ENCODE measurements at places on chromosomes 5 and 9.

GRCh38 chr5:10505517-10506095 lies 58.3 kb upstream of the ANKRD33B start:
- no peak for DNase-seq

- DNase-seq: peak; percentile 47
Observed at GRCh38 chr5:154937186-154937717, 759 bp downstream of the GEMIN5 start.

GRCh38 chr5:123950701-123951581 lies 439.0 kb downstream of the CSNK1G3 start:
- peak; percentile 38 for DNase-seq

GRCh38 chr5:61151893-61152292 lies 10.4 kb downstream of the SMIM15 start:
- DNase-seq: no peak

DNA sequence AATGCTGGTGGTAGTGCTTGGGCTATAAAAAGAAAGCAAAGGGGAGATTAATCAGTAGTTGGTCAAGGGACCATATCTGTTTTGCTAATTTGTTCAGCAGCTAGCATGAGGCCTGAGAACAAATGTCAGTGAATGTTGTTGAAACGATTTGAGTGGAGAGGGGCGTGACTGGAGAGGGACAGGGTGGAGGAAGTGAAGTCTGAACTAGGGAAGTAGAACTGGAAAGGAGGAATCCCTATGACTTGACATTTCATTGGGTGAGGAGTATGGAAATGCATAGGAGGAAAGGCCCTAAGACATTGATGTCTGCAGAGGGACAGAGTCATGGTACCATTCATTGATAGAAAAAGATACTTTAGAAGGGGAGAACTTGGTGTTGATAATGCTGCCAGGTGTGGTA lies 19.7 kb downstream of the TLE4 start:
- DNase-seq: no peak

DNA sequence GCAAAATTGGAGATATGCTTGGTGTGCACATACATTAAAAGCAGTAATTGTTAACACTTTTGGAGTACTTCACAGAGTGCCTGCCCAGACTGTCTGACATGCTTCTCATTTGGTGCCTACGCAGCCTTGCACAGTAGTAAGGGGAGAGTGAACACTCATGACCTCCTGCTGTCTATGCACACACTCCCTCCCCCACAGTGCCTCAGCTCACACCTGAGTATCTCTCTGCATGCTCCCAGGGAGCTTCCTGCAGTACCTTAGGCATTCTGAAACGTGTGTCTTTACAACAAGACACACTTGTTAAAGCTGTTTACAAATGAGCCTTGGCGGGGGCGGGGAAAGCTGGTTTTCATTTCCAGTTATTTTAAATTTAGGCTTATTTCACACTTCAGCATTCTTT lies 18.0 kb downstream of the MAP3K1 start:
- DNase-seq: no peak

GRCh38 chr5:7565559-7565958 lies 169.6 kb downstream of the ADCY2 start:
- DNase-seq: no peak

DNA sequence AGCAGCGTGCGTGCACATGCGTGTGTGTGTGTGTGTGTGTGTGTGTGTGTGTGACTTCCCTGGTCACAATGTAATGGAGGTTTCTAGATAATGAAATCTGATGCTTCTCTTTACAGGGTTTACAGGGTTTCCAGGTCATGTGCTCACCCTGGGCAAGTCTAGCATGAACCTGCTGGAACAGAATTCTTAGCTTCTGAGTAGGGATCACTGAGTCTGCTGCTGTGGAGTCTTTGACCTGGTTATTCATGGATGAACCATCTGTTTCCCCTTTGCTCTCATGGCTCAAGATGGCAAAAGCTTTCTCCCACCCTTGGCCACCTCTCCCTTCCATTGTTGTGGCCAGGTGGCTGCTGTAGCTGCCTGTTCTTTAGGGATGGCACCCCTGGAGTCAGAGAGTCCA lies 111.6 kb upstream of the SHB start:
- DNase-seq: no peak

DNA sequence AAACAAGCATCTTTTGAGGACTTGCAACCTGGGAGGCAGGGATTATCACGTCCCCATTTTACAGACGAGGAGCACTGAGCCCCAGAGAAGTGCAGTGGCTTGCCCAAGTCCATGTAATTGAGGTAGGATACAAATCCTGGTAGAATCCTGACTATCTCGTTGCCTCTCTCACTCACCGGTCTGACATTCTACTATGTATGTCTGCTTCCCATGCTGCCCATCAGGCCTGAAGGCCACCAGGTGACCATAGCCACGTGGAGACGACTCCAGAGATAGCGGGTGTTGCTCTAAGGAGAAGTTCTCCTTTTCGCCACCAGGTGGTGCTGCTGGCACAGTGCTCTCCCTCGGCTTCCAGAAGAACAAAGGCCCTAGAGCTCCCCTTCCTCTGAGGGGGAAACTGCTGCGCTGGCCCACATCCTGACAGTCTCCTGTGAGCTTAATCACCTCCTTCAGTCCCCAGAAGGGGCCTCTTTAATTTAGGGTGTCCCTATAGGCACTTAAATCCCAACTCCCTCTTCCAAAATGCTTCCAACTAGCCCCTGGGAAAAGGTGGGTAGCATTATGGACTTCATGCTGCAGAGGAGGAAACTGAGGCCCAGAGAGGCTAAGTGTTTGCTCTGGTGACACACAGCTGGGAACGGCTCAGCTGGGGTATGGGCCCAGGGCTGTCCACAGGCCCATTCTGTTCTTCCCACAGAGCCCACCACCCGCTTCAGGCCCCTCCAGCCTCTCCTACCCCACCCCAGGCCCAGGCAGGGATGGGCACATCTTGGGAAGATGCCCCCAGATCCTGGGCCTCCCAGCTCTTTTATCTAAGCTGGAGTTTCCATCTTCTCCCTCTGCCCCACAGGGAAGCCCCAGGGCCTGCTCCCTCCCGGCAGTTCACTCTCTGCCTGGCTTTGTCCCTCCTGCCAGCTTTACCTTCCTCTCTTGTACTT lies 6.4 kb downstream of the SLC34A1 start:
- DNase-seq: peak; percentile 81
